ENCODE measurements at places on chromosomes 5 and 9.

- DNase-seq: no peak
These were observed 23.5 kb downstream of the MAPKAP1 start for GRCh38 chr9:125683486-125683885.

DNA sequence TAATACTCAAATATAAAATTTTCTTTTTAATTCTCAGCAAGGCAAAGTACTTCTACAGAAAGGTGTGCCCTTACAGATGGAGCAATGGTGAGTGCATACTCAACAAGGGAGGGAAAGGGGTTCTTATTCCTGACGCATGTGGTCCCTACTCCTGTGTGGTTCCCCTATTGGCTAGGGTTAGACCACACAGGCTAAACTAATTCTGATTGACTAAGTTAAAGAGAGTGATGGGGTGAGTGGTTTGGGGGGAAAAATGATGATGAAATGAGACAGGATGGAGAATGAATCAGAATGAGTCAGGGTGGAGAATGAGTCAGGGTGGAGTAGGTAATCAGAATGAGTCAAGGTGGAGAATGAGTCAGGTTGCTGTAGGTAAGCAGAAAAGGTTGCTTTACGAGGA lies 22.9 kb upstream of the HMGCS1 start:
- DNase-seq: no peak

DNA sequence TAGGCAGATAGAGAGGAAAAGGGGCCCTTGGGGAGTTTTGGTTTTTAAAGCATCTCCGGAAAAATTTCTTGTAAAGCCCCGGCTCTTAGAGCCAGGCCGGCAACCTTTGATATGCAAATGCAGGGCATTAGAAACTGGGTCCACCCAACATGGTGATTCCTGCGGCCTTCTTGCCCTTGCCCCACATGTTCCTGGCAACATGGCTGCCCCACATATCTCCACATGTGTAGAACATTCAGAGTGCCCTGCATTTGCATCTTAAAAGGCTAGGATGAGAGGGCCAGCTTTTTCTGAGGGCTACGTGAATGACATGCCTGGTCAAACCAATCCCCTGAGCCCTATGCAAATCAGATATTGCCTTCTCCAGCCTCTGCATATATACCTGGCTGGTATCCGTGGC lies 5.0 kb upstream of the SNAPC3 start:
- no peak for DNase-seq

DNA sequence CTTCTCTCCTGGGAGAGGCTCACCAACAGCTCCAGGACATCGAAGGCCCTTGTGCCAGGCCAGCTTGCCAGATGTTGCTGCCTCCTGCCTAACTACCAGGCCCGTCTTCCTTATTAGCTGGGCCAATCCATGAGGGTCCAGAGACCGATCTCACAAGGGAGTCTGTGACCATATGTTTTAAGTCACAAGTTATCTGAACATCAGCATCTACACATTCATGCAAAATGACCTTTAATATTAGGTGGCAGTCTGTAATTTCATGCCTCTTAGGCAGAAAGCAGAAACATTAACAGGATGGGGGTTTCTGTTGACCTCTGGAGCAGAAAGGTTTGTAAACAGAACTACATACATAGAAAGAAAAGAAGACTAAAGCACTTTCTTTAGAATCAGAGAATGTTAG lies 75.1 kb upstream of the SLC25A51 start:
- DNase-seq: no peak

DNA sequence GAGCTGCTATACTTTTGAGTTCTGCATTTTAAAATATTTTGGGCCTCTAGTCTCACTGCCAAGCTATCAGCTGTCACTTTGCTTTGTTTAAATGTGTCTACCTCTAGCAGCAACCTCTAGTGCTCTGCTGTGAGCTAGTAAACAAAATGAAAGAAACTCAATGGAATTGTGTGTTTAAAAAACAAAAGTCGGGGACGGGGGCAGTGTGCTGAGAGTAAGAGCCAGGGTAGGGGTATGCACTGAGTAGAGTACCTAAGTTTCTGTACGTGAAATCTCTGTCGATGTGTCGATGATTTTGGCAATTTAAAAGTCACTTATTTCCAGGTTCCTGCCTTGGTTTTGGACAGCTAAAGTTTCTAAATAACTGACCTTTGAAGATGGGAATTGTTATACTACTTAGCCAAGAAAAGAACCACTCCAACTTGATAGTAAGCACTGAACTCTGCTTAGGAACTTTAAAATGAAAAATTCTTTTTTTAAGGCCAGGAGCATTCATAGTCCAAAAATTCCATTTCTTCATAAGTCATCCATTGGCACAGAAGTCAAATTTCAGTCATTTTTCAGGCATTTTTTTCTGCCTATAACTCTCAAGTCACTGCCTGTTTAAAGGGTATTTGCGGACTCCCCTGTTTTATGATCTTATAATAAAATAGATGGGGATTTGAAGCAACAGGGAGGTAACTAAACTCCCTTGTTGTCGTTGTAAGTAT lies 111.5 kb downstream of the SAXO1 start:
- no peak for DNase-seq

GRCh38 chr5:62268234-62268633 lies 37.8 kb upstream of the KIF2A start:
- DNase-seq: no peak

DNA sequence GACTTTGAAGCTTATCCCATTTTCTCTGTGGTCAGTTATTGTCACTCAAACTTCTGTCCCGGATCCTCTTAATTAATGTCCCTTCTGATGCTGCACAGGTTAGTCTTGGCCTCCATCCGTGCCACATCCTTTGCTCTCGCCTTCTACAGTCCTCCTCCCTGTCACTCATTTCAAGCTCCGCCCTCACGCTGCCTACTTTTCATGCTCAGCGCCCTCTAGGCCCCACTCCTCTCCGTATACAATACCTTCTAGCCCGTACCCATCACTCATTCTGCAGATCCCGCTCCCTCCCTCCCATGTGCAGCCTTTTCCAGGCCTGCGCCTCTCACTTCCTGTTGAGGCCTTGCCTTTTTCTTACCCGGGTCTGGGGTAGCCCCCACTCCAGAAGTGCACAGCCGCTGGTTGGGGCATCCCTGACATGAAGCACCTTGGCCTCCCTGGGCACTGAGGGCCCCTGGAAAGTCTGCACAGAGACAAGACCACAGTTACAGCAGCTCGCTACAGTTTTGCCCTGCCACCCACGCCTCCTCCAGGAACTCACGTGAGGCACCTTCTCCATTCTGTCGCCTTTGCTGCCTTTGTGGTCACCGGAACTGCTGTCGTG lies 88.5 kb upstream of the SLC25A48 start:
- DNase-seq: no peak

DNA sequence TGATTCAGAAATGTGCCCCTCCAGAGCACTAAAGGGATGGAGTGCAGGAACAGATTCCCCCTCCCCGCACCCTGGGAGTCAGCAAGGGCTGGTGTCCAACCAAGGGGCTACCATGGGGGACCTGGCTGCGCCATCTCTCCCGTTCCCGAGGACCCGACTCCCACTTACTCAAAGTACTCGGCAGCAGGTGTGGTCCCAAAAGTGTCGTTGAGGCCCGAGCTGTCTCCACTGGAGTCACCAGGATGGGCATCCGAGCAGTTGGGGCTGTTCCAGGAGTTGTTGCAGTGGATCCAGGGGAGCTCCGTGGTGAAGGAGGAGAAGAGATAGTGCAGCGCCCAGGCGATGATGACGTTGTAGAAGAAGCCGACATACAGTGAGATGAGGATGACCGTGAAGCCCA lies 12.9 kb downstream of the SLC6A3 start:
- no peak for DNase-seq

- no peak for DNase-seq
These were observed 208.3 kb upstream of the VLDLR start for GRCh38 chr9:2413160-2413805.

- no peak for DNase-seq
These were observed 24.6 kb downstream of the TTF1 start for GRCh38 chr9:132381966-132382541.

DNA sequence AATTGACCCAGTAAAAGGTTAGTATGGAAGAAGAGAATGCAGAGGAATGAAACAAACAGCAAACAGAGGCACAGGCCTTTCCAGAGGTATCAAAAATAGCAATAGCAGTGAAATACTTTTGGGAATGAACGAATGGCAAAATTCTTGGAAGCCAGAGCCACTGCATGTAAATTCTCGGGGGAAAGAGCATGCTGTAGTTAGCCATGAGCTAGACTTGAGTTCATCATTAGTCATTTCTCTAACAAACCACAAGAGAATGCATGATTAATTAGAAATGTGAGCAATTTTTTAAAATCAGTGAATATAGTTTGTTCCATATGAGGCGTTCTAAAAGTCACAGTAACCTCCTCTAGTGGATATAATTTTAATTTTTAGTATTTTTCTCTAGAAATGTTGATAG lies 170.3 kb upstream of the PRR16 start:
- DNase-seq: no peak

DNA sequence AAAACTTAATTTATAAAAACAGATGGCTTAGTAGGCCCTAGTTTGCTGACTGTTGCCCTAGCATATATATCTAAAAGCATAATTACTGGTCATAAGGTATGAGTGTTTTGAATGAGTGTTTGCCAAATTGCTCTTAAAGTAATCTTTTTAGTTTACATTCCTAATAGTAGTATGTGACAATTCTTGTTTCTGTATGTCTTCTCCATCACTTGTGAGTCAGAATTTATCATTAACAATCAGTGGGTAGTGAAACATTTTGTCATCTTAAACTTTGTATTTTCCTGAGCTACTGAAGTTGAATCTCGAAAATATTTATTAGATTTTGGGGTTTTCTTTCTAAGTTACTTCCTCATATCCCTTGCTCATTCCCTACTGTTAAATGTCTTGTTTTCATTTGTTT lies 49.6 kb downstream of the APC start:
- DNase-seq: no peak

DNA sequence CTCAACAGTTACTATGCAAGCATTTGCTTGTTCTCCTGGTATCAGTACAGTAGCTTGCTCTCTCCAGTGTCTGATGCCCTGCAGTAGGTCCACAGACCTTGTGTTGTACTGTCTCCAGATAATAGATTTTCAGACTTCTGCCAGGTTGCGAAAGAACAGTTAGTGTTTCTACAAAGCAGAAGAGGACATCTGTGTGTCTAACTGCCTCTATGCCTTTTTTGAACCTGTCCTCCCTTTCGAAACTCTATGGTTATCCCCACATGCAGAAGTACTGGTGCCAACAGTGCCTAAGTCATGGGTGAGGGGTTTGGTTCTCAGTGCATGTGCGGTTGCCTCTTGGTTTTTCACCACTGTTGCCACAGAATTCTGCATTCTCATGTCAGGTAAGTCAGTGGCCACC lies 45.9 kb downstream of the KCNN2 start:
- no peak for DNase-seq

GRCh38 chr9:35892051-35892450 lies 14.0 kb upstream of the HRCT1 start:
- no peak for DNase-seq

- DNase-seq: no peak
These were observed 228.8 kb downstream of the AP3B1 start for GRCh38 chr5:78065663-78066062.

DNA sequence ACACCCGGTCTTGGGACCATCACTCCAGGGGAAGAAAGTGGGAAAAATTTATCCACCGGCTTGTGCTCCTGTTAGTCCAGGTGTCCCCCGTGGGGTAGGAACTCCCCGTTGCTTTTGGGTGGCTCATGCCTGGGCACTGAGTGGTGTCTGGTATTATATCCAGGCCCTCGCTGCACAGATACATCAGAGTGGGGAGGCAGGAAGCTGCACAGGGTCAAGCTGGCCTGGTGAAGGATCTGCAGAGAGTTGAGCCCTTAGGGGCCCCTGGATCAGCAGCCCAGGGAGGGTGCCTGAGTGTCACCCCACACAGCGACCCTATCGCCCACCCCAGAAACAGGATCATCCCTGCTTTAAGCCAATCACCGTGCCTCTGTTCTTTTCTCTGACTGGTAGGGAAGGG lies 24.4 kb upstream of the COL5A1 start:
- DNase-seq: no peak

- no peak for DNase-seq
These were observed 28.3 kb downstream of the ZNF462 start for GRCh38 chr9:106891286-106891685.

GRCh38 chr5:58312299-58312698 lies 147.6 kb downstream of the PLK2 start:
- DNase-seq: no peak

DNA sequence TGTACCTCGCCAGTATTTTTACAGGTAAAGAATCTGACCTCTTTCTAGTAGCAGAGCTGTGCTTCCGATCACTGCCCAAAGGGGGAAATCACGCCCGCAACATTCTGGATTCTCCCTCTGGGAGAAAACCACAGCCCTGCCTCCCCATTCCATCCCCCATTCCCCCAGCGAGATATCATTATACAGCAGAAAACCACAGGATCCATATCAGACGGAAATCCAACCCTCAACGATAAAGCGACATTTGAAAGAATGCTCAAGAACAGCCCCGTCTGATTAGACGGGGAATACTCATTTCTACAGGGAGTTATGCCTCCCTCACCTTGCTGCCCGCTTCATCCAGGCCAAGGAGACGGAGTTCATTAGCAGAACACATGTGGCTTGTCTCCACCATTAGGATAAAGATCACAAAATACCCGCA lies 172.8 kb downstream of the COL23A1 start:
- no peak for DNase-seq

GRCh38 chr5:32443145-32443540 lies 1.4 kb downstream of the ZFR start:
- DNase-seq: no peak
